CD4-positive, alpha-beta T cell treated with Interferon alpha-2 for 1 hour (primary cell): ENCODE measurements at places on chromosomes 3 and 15.

DNA sequence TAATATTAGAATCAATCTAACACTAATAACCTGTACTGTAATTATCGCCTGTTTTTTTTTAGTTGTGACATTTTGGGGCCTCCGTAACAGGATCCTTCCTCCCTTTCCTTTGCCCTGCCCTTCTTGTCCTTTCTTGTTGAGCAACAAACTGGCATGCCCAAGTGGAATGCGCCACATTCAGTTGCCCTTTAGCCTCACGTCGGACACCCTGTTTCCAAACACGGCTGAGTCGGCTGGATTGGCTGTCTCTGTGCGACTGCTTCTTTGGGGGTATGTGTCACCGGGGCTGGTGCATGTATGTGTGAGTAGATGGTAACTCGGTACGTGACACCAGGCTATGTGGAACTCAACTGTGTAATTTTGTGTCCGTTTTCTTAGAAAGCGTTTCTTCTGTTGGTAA lies 24.1 kb downstream of the TRAK1 start:
- DNase-seq: no peak

DNA sequence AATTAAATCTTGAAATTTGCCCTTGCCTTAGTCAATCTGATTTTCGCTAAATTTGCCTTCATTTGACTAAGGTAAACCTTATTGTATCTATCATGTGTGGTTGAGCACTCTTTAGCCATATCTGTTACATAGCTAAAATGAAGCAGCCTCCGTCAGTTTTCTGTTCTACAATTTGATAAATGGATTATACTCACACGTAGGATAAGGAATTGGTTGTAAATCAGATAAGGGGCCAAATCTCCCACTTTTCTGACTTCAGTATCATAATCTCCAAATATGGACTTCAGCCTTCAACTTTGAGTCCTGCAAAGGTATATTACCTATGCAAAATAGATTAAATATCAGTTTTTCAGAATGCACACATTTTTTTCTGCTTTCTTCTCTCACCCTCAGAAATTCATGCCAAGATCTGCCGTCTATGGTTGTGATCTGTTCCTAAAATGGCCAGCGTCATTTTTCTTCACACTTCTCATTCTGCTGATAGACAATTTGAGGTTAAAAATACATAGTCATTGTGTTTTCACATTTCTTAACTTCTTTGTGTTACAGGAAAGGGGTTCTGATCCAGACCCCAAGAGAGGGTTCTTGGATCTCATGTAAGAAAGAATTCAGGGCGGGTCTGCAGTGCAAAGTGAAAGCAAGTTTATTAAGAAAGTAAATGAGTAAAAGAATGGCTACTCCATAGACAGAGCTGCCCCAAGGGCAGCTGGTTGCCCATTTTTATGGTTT lies 36.9 kb downstream of the RAB8B start:
- no peak for DNase-seq

DNA sequence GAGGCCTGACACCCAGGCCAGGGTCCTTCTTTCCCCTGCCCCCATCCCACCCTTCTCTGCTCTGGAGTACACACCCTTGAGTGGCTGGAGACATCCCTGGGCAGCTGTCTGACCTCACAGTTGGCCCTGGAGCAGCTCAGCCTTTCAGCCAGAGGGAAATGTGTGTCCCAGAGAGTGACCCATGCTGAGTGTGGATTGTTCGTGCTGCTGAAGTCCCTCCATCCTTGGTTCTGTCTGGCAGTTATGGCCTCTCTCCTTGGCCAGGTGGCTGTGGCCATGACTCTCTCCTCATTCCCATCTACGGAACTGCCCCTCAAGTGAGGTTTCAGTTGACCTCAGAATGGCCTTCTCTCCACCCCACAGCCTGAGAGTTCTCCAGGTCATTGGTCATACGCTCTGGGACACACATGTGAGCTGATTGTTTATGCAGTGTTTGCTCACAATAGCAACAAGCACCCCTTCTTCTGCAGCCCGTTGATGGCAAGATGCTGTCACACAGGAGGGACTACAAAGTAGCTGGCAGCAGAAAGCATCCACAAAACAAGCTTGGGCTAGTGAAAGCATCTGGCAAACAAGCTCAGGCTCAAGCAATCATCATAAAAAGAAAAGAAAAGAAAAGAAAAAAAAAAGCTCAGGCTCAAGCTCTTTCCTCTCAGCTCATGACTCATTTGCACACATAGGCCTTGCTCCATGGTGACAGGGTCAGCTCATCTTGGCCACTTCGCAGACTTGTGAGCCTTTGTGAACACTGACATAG lies 55.3 kb upstream of the ITGA11 start:
- DNase-seq: no peak

DNA sequence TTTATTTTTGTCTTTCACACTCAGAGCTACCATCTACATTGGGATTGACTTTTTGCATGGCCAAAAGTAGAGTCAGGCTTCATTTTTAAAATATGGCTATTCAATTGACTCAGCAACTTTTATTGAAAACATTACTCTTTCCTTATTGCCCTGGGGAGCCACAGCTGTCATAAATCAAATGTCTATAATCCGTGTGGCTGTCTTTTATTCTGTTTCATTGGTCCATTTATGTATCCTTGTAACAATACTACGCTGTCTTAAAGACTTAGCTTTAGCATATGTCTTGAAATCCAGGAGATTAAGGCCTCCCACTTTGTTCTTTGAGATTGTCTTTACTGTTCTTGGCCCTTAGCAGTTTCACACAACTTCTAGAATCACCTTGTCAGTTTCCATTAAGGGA lies 55.2 kb downstream of the CEMIP start:
- DNase-seq: no peak

DNA sequence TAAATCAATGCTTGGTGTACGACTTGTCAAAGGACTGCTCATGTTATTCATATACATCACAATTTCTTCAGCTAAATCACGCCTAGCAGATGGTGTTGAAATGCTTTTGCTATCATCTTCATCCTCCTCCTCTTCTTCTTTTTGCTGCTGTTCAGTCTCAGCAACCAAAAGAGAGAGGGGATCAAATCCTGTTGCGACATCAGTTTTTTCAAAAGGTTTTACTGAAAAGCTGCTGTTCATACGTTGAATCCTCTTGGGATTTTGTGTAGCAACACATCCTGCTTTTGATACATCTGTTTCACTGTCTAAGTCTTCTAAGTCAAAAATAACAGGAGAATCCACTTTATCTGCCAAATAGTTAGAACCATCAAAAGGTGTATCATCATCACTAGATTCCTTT lies 69.0 kb downstream of the SLC24A1 start:
- no peak for DNase-seq

DNA sequence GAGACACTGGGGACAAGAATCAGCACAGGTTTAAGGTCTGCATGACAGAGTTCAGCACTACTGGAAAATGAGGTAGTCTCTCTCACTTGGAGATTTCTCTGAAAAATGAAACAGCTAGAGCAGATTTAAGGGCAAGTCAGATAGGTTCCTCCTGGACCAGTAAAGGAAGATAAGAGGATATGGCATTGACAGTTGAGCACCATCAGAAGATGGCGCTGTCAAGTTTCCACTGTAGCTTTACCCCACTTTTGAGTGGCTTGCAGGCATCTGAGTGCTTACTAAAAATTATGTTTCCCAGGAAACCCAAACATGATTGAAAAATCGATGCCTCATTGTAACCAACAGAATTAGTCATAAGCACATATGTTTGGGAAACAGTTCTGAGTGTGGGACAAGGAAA lies 407.2 kb upstream of the UBE2E2 start:
- DNase-seq: no peak

GRCh38 chr3:99708207-99708745 lies 69.9 kb downstream of the COL8A1 start:
- no peak for DNase-seq

- no peak for DNase-seq
Observed at GRCh38 chr15:45550436-45550835, 27.9 kb upstream of the SLC30A4 start.

DNA sequence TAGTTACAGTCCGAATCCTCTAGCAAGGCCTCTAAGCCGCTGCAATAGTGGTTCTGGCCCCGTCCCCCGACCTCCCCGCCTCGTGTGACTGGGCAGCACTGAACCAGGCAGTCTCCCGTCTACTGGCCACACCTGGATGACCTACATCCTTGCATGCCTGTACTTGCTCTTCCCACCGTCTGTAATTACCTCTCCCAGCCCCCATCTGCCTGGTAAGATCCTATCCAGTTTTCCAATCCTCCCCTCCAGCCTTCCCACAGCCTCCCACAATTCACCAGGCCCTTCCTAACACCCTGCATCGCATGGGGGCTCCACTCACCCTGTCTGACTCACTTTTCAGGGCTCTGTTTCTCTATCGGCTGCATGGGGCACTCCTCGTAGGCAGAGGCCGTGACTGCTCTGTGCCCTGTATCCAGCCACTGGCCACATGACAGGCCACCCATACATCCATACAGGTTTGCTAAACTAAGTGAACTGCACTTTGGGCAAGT lies 32.8 kb downstream of the XXYLT1 start:
- no peak for DNase-seq

DNA sequence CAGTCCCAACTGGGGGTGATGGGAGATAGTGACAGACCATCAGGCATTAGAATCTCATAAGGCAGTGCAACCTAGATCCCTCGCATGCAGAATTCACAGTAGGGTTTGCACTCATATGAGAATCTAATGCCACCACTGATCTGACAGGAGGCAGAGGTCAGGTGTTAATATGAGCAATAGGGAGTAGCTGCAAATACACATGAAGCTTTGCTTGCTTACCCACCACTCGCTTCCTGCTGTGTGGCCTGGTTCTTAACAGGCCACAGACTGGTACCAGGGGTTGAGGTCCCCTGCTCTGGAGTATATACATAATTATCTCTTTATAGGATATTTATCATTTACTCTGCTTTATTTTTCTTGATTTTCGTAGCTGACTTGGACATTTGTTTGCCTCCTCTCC lies 36.0 kb upstream of the ZMAT3 start:
- DNase-seq: no peak

DNA sequence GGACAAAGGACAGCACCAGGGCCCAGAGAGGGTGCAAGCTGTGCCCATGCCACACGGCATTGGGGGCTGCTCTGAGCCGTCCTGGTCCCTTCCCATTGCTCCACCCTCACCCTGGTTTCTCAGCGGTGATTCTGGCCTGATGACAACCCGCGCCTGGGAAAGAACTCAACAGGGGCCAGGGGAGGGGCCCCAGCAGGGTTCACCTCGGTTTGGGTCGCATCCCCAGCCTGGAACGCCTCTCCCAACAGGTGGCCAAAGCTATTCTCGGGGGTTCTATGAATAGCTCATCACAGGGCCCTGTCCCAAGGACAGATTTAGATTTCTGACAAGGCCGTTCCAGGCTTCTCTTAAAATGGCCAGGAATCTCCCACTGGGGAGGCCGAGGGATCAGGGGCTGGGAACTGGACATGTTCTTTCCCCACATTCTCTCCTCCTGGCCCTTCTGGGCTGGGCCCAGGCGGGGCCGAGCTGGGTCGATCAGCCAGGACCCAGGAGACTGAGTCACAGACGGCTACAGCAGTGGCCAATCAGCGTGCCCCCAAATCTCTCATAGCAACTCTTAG lies 17.9 kb downstream of the GRIP2 start:
- DNase-seq: no peak

GRCh38 chr3:187689984-187690383 lies 12.4 kb downstream of the RTP2 start:
- no peak for DNase-seq
